Fibroblast of skin of scalp (primary cell): ENCODE measurements at places on chromosomes 13 and 19.

- no peak for DNase-seq
Observed at GRCh38 chr19:18150776-18151624, 2.0 kb upstream of the PIK3R2 start.

- DNase-seq, result no peak
Observed at GRCh38 chr13:81597101-81597500, 1256.2 kb upstream of the SPRY2 start.

DNA sequence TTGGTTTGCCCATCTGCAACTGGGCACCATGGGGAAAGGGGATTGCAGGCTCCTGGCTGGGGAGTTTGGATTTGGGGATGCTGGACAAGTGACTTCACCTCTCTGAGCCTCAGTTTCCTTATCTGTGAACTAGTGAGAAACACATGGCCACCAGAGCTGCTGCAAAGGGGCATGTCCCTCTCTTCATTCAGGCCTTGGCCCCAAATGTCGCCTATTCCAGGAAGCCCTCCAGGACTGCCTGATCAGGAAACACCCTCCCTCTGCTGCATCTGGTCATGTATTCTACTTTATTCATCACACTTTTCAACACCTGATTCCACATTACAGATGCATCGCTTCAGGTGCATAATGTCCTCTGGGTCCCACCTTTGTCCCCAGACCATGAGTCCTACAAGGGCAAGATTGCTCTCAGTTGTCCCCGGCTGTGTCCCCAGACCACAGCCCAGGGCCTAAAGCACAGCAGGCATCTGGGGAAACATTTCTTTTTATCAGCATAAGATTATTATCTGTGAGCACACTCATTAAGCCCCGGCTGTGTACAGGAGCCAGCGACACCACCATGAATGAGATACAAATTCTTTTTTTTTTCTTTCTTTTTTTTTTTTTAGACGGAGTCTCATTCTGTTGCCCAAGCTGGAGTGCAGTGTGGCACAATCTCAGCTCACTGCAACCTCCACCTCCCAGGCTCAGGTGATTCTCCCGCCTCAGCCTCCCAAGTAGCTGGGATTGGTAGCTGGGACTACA lies 37.5 kb downstream of the ARRDC2 start:
- no peak for DNase-seq

DNA sequence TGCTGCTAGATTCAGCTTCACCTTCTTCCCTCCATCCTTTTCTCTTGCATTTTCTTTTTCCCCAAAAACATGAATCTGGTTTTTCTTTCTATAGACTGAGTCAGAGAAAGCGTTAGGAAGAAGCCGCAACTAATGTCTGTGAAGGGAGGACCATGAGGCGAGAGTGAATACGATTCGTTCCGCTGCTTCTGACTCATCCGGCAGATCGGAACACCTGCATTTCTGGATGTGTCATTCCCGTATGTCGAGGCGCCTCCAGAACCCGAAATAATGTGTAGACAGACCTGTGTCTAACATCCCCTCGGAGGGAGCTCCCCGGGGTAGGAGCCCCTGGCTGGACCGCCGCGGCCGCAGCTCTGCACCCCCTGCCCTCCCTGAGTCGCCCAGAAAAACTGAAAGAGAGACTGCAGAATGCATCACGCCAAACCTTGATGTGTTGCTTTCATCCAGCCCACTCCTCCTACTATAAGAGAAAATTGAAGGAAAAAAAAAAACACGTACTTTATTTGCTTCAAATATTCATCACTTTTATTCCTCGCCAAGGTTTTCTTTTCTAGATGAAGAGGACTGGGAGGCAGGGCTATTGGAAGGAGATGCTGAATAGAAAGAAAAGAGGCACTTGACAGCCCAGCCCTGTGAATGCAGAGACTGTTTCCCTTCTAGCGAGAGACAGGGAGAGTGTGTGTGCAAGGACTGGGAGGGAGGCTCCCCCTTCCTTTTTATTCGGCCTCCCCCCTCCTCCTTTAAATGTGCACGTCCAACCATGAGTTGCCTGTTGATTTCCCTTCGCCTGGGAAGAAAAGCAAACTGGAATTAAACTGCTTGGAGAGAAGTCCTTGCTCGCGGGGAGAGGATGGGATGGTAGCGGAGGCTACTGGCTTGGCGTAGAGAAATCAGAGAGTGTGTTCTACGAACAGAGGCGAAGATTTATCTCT lies 616 bp upstream of the PCDH17 start:
- DNase-seq, result no peak

- DNase-seq, result peak; percentile 88
Observed at GRCh38 chr19:46661735-46662592, 982 bp upstream of the DACT3 start.

DNA sequence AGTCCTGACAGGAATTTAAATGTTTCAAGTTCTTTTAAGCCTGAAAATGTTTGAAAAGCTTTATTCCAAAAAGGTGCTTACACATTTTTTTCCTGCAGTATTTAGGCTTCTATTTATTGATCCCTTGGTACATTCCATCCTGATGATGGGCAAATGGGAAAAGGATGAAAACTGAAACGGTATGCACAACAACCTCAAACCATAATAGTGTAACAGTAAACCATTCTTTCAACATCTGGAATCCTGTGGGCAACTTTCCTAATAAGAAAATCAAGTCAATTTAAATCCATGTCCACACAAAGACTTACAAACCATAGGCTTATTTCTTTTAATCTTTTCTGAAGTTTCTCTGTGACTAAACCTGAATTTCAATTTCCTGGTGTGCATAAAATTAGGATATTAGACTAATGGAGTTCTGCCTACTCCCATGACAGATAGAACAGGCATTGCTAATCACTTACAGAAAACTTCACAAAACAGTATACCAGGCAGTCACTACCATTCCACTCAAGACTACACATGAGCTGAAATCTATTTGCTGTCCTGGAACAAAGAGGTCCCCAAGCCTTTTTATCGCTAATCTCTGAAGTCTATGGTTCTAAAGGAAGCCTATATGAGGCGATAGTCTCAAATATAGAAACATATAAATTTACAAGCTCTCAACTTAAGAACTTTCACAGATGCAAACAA lies 103.3 kb downstream of the DLEU7 start:
- DNase-seq, result peak; percentile 54

- no peak for DNase-seq
Observed at GRCh38 chr19:15683411-15683810, 10.5 kb downstream of the CYP4F12 start.

DNA sequence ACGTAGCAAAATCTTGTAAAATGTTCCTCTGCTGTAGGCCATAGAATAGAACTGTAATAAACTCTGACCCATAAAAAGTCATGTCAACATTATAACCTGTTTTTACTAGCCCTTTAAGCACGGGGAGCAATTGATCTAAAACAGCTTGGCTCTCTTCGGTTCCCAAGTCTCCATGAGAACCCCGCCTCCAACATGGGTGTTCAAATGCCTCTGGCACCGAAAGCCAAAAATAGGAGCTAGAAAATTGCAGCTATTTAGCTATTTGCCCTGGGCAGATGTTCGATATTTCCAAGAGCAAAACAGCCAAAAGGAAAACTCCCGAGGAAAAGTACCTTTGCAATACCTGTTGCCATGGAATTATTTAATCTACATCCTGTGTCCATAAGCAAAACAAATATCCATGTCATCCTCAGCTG lies 563.1 kb downstream of the EFNB2 start:
- no peak for DNase-seq

- no peak for DNase-seq
Observed at GRCh38 chr13:32170841-32171240, 139.3 kb downstream of the FRY start.

- no peak for DNase-seq
Observed at GRCh38 chr19:18000480-18000914, 7.5 kb upstream of the ARRDC2 start.

- DNase-seq, result no peak
Observed at GRCh38 chr19:12574036-12574435, 22.8 kb upstream of the ZNF564 start.

DNA sequence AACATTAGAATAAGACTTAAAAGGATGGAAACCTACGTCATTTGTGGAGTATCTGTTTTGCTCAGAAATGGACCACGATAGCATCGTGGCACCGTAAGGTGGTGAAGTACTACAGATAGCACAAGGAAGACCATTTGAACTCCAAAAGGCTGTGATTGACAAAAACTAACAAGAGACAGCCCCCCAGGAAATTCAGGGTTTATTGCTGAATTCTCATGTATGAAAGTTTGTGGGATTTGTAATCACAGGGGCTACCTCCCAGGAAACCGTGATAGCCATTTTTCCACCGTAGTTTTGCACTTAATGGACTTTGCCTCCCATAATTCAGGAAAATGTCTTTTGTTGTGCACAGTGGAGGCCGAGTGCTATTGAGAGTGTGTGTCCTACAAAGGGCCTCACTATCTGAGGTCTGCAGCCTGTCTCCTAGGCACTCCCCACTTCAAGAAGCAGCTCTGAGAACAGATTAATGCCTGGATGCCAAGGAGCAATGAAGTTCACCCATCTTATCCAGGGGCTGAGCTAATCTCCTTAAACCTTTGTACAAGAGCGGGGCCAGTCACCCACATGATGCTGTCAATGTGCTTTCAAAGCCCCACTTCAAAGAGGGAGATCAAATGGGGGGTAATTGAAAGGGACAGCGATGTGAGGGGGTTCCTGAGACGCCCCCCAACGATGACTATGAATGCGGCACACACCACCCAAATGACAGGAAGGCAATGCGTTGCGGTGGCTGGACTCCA lies 182.6 kb downstream of the COL4A1 start:
- no peak for DNase-seq

DNA sequence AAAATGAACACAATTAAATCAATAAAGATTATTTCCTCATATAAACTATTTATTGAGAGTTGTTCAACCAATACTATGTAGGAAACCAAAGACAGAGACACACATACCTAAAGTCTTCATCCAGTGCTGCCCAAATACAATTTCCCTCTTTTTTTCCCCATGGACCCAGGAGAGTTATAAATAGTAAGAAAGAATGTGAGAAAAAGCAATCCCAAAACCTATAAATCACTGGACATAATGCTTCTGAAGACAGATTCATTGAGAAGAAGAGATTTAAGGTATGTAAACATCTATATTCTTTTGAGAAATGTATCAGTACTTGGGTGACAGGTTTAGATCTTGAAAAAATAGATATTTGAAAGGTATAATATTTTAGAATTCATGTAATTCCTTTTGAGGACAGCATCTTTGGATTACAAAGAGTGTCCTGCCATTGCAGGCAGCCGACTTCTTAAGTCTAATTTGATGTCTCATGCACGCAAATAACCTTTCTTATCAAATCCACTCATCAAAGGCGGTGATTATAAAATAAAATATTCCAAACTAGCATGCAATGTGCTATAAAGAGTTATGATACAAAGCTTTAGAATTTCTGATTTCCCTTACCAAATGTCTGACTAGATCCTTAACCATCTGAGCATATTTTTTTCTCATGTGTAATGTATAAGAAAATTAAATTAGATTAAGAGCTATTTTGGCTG lies 739.4 kb downstream of the LIG4 start:
- DNase-seq, result peak; percentile 18

- DNase-seq, result no peak
Observed at GRCh38 chr19:42352301-42353259, 27.1 kb downstream of the MEGF8 start.

DNA sequence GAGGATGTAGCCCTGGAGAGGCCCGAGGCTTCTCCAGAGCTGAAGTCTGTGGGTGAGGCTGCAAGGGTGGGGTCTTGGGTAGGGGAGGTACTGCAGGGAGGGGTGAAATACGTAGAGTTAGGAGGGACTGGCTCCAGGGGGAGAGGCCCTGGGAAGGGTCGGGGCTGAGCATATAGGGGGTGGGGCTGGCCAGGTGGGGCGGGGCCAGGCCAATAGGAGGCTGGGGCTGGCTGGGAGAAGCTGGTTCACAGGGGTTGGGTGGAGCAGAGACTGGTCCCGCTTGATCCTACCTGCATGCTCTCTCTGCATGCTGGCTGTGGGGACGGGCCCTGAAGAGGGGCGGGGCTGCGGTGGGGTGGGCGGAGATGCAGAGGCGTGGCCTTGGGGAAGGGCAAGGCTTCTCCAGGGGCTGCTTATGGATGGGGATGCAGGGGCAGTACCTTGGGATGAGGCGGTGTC lies 51.9 kb downstream of the CELF5 start:
- DNase-seq, result no peak

- DNase-seq, result no peak
Observed at GRCh38 chr13:113406321-113407102, 42.6 kb upstream of the GRTP1 start.

DNA sequence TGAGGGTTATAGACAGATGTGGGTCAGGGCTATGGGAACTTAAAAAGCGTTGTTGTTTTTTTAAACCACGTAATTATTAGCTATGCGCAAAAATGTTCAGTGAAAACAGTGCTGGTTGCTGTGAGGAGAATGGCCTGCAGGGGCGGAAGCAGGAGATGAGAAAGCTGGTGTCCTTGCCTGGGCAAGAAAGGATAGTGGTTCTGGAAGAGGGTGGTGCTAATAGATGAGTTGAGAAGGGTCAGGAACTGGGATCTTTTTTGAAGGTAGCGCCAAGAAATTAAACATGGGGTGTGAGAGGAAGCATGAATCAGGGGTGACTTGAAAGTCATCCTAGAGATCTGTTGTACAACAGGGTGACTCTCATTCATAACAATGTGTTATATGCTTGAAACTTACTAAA lies 4.8 kb upstream of the SMG9 start:
- DNase-seq, result peak; percentile 71

GRCh38 chr19:57633832-57634131 lies 814 bp downstream of the ZNF211 start:
- DNase-seq, result no peak

- DNase-seq, result no peak
Observed at GRCh38 chr13:111406636-111407035, 86.2 kb downstream of the TEX29 start.

DNA sequence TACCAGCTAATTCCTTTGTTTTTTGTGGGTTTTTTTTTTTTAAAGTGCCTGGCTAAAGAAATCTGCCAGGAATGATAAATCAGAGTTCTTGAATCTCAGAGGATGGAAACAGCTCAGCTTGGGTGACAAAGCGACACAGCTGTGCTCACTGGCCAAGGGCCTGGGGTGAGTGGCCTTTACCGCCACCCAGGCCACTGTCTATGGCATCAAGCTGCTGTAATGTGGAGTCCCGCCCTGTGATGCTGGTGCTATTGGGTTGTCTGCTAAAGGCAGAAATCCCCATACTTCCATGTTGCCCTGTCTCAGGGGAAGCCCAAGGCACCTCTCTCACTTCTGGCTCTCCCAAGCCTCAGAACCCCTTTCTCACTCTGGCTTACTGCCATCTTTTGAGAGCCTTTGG lies 82.6 kb upstream of the FARP1 start:
- no peak for DNase-seq

DNA sequence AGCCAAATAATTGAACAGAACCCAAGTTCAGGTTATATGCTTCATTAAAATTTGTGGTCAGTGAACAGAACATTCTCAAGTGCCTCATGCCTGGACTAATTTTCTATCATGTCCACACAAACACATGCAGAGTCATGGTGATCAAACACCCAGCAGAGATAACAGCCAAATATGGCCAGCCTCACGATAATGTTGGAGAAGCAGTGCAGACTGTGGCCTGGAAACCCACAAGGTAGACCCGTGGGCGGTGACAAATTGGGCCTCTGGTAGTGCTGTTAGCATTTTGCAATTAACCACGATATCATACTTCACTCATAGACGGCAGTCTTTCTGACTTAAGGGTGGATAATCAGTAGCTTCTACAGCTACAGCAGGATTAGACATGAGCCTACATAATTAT lies 35.0 kb upstream of the VWA8 start:
- peak; percentile 8 for DNase-seq

- DNase-seq, result peak; percentile 4
Observed at GRCh38 chr13:89923736-89924135, 1423.8 kb upstream of the MIR17HG start.

- no peak for DNase-seq
Observed at GRCh38 chr19:56949626-56950025, 109.1 kb upstream of the PEG3 start.

- DNase-seq, result no peak
Observed at GRCh38 chr19:17915940-17916593, 16.7 kb upstream of the CCDC124 start.
